CD4-positive, alpha-beta T cell treated with Interleukin-10 for 1 hour (primary cell): ENCODE measurements at places on chromosomes 11 and 22.

GRCh38 chr11:64358907-64359711, at the start of gene RPS6KA4:
RPS6KA4 (plus strand) TSS chr11:64359162; CDS start chr11:64359236, 74 bp downstream.
- peak; percentile 47 for DNase-seq

DNA sequence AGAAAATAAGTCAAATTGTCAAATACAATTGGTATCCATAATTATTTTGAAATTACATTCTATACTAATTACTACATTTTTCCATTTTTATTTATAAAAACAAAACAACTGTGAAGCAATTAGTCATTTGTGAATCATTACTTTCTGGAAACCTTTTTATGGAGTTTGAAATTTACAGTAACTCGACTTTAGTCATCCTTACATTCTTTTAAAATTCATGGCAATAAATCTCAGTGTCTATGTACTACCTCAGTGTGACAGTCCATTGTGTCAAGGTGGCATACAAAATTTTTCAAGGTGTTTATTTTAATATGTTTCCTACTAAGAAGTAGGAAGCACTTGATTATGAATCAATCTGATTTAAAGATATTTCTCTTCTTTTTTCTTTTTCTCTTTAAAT, 1949.4 kb upstream of the RAG2 start:
- DNase-seq: no peak

- no peak for DNase-seq
Measured at GRCh38 chr22:19730198-19730597, 6.9 kb downstream of the GP1BB start.

GRCh38 chr11:57650739-57651090, 1.0 kb upstream of the YPEL4 start:
- DNase-seq: no peak

- no peak for DNase-seq
Measured at GRCh38 chr11:106409222-106409621, 331.8 kb downstream of the AASDHPPT start.

- peak; percentile 80 for DNase-seq
Measured at GRCh38 chr11:613369-613968, 2.3 kb downstream of the IRF7 start.

GRCh38 chr11:122931510-122931909, 49.0 kb downstream of the JHY start:
- DNase-seq: no peak

DNA sequence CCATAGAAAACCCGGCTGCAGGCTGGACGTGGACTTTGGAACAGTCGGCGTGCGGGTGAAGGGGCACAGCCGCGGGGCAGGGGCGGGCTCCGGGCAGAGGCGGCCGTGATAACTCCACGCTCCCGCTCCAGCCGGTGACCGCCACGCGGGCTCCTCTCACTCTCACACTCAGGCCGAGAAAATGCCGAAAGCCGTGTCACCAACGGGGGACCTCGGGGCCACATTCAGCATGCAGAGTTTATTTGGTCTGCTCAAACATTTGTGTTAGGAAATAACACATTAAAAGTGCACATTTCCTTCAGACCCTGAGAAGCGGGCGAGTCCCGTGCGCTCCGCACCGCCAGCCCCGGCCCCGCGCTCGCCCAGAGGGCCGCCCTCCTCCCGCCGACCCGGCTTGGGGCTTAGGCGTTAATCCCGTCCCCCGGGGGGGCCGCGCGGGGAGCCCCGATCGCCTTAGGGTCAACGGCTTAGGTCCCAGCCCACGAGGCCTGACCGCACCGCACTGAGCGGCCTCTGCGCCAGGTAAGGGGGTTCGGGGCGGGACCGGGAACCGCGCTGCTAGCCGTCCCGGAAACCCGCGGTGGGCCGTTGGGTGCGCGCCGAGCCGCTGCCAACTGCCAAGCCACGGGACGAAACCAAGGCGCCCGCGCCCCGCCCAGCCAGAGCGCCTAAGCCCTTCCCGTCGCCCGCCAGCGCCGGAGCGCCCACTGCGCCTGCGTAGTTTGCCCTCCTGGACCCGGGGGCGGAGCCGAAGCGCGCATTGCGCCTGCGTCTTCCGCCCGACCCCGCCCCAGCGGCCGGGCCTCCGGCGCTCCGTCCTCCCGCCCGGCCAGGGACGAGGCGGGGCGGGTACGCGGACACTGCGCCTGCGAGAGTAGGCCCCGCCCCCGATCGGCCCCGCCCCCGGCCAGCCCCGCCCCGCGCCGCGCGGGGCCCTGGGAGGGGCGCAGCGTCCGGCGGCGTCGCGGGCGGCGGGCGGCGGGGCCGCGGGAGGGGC, at the start of gene ZBED4:
Gene ZBED4, plus strand, starts transcription at position 947 of the 997 bp plus-strand sequence. CDS start 29,819 bp downstream, outside the sequence.
- DNase-seq: peak; percentile 98

DNA sequence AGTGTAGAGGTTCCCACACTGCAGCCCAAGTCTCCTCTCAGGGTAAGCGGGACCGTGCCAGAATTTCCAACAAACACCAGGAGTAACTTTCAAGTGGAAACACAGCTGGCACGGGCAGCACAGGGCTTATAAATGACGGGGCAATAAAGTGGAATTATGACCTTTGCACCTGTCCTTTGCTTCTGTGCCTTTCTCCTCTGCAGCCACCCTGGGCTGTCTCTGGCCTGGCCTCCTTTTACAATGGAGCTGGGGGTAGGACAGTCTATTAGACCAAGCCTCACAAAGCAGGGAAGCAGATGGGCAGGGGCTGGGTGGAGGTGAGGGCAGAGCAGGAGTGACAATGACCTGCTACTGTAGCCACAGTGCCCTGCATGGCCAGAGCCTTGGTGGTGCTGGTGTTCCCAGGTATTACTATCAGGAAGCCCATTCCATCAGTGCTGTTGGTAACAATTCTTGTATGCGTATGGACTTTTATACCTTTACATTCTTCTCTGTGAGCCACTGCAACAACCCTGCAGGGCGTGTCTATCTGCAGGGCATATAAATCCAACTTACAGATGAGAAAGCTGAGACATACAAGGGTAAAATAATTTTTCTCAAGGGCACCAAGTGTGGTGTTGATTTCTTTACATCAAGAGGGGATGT, 387.8 kb downstream of the CTTN start:
- no peak for DNase-seq

- DNase-seq: no peak
Measured at GRCh38 chr11:111795334-111795985, 29.3 kb upstream of the PPP2R1B start.

- DNase-seq: peak; percentile 79
Measured at GRCh38 chr11:75204685-75205563, 35.6 kb upstream of the TPBGL start.

DNA sequence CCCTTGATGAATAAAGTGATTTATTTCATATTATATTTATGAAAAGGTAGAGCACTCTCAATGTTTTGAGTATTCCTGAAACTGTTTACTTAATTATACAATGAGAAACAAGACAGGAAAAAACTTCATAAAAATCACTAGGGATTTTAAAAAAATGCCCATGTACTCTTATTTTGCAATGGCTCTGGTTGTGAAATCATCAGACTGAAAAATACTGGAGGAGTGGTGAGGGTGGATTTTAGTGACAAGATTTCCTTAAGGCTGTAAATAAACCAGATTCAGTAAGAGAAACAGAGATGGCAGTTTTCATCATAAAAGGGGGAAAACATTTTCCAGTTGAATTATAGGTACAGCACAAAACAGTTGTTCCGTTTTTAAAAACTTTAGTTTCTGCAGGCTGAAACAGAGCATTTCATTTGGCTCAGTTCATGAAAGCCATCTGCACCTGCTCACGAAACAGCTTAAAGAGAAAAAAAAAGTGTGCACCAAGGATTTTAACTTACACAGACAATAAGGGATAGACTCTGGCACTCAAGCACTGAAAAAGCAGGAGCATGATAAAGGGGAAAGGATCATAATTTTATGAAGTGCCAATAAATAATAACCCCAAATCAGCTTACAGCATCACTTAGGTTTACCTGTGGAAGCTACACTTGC, 100.7 kb downstream of the MAML2 start:
- no peak for DNase-seq

- no peak for DNase-seq
Measured at GRCh38 chr11:128262463-128263345, 324.7 kb downstream of the ETS1 start.

GRCh38 chr22:28411125-28411524, 268.5 kb downstream of the TTC28 start:
- no peak for DNase-seq

GRCh38 chr11:102583141-102583873, 41.8 kb downstream of the MMP20 start:
- no peak for DNase-seq

GRCh38 chr11:2519862-2520735, 75.3 kb downstream of the KCNQ1 start:
- no peak for DNase-seq
